ENCODE measurements at places on chromosomes 6 and 20. TPM values are rescaled to one million over a fixed set of nuclear protein-coding genes. Genes with fewer than 3 reads are reported as not detected.

TPD52L1 gene
- 9.6 TPM for total RNA-seq

UNC93A gene
- not detected for total RNA-seq

TRIM10 gene
- not detected for total RNA-seq

ALDH8A1 gene
- not detected for total RNA-seq

MLN gene
- total RNA-seq = not detected

CARMIL1 gene
- 40.4 TPM for total RNA-seq

TMEM244 gene
- total RNA-seq = not detected

SERPINB6 gene
- total RNA-seq = 29.4 TPM

TCP11 gene
- total RNA-seq = not detected

PI3 gene
- total RNA-seq = not detected

RAMACL gene
- total RNA-seq = 0.97 TPM

ADA gene
- 19.5 TPM for total RNA-seq

LY6G6D gene
- total RNA-seq = not detected

CRYBG1 gene
- 11.9 TPM for total RNA-seq

DDAH2 gene
- total RNA-seq = 53.3 TPM

TSHZ2 gene
- total RNA-seq = 0.30 TPM

MTHFD1L gene
- 105 TPM for total RNA-seq

GSTA2 gene
- not detected for total RNA-seq

CST2 gene
- total RNA-seq = not detected

PGC gene
- not detected for total RNA-seq

DUSP15 gene
- total RNA-seq = 1.0 TPM

KHDC1L gene
- not detected for total RNA-seq

MAP3K4 gene
- 51.6 TPM for total RNA-seq

HNF4A gene
- total RNA-seq = not detected

MLIP gene
- not detected for total RNA-seq

LPIN3 gene
- total RNA-seq = 3.7 TPM

JAG1 gene
- 29.1 TPM for total RNA-seq

MTFR2 gene
- 8.5 TPM for total RNA-seq

DPM1 gene
- 57.0 TPM for total RNA-seq

AKAP7 gene
- total RNA-seq = 16.9 TPM

WFDC10B gene
- 0.54 TPM for total RNA-seq

TGM2 gene
- 1.0 TPM for total RNA-seq

PPARD gene
- total RNA-seq = 14.9 TPM

IL17A gene
- not detected for total RNA-seq

UBE2C gene
- total RNA-seq = 255 TPM

GSTA1 gene
- not detected for total RNA-seq
